GM10248 (cell line): ENCODE measurements at places on chromosomes 12 and 14.

DNA sequence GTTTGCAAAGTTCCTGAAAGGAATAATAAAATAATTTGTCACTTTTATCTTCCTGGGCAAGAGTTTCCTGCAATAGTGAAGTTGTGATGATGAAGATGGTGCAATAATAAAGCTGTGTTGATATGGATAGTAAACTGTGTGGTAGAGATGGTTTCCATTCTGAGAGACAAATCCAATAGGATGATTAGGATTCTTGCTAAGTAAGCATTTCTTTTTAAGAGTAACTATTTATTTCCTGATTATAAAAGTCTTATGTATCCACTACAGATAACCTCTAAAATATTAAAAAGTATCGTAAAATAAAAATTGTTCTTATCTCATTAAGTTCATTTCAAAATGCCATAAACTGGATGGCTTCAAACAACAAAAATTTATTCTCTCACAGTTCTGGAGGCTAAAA lies 28.7 kb downstream of the TSPAN11 start:
- DNase-seq, result no peak

DNA sequence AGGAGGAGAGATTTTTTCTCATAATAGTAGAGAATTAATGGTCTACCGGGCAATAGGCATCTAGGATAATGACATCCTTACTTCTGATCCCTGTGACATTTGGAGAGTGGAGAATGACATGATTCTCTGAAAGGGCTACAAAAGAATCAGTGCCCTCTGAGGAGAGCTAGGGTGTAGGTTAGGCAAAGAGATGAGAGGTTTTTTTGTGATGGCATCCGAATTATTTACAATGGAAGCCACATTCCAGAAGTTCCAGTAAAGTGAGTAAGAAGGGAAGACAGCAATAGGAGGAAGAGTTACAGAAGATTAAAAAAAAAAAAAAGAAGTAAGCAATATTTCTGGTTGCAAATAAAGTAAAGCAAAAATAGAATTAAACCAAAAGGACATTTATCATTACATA lies 478.0 kb downstream of the RMST start:
- DNase-seq, result no peak

GRCh38 chr12:15754233-15754632 lies 35.0 kb downstream of the EPS8 start:
- no peak for DNase-seq

GRCh38 chr14:99674776-99675381 lies 9.2 kb upstream of the CYP46A1 start:
- DNase-seq, result no peak

GRCh38 chr14:106790189-106791036 lies 1264.0 kb downstream of the TMEM121 start:
- peak; percentile 77 for DNase-seq

GRCh38 chr12:3882896-3883564 lies 9.8 kb upstream of the PARP11 start:
- DNase-seq, result peak; percentile 34

DNA sequence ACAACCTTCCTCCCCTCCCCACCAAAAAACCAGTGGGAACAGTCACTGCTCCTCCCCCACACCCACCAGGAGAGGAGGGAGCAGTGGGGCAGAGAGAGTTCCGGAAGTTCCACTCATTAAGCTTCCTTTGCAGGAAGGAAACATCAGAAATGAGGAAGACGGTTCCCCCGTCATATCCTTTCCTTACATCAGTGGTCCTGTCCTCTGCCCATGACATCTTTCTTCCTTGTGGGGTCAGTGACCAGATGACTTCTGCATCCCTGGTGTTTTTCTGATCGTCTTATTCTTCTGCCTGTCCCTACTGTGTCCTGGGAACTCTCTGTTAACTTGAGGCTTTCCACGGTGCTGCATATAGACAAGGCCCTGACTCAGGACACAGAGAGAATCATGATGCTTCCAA lies 40.8 kb upstream of the SPTLC2 start:
- DNase-seq, result no peak
